GM23248 (cell line): ENCODE measurements at places on chromosomes 3 and 15.

DNA sequence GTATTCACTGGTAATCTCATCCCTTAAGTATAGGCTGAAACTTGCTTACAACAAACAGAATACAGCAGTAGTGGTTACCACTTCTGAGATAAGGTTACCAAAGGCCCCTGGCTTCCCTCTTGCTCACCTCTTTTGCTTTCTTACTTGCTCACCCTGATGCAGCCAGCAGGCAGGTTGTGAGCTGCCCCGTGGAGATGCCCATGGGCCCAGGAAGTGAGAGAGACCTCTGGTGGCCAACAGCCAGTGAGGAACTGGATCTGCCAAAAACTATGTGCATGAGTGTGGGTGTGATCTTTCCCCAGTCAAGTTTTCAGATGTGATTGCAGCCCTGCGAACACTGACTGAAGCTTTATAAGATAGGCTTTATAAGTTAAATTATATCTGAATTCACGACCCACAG, 48.7 kb downstream of the NMNAT3 start:
- peak; percentile 5 for DNase-seq

GRCh38 chr15:78140292-78140691, 8.9 kb upstream of the IDH3A start:
- DNase-seq = no peak

DNA sequence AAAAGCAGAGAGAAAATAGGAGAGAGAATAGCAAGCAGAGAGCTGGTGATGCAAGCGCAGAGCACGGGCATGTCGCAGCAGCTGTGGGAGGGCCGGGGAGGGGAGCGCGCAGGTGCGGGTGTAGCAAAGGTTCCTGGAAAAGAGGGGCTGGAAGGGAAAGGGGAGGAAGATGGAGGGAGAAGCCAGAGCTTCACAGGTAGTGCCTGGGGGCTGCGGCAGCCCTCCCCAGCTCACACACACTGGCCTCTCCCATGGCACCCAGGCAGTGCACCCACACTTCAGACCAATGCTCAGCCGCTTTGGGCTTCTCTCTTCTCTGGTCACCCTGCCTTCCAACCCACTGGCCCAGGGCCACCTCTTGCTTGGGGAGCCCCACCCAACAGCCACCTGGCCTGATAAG, 72.1 kb downstream of the ADAMTS7 start:
- no peak for DNase-seq

DNA sequence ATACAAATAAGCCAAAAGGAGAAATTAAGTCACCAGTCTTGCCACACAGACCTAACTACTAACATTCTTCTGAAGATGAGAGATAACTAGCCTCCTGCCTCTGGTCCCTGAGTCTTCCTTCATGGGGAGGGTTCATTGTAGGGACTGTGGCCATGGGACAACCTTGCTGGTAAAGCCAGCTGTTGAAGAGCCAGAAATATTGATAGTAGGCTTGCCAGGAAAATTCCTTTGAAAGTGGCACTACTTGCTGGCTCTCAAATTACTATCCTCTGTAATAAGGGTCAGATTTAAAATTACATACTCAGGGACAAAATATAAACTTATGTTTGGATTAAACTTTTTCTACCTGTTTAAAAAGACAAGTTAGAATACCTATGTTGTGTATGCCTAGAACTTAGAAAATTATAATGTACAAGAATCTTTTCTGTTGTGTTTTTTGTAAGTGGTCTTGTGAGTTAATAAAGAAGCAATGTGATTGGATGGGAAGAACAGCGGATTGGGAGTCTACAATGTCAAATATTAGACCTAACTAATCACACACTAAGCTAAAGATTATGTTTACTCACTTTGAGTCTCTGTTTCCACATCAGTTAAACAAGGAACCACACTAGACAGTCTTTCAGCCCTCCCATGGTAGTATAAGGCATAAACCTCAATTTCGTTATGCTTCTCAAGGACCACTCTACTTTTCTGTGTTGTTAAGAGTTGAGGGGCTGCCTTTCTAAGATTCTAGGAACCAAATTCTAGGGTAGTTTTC, 60.0 kb upstream of the TRIM71 start:
- no peak for DNase-seq

- DNase-seq = no peak
Measured at GRCh38 chr3:124336067-124336656, 344.2 kb upstream of the ROPN1 start.

DNA sequence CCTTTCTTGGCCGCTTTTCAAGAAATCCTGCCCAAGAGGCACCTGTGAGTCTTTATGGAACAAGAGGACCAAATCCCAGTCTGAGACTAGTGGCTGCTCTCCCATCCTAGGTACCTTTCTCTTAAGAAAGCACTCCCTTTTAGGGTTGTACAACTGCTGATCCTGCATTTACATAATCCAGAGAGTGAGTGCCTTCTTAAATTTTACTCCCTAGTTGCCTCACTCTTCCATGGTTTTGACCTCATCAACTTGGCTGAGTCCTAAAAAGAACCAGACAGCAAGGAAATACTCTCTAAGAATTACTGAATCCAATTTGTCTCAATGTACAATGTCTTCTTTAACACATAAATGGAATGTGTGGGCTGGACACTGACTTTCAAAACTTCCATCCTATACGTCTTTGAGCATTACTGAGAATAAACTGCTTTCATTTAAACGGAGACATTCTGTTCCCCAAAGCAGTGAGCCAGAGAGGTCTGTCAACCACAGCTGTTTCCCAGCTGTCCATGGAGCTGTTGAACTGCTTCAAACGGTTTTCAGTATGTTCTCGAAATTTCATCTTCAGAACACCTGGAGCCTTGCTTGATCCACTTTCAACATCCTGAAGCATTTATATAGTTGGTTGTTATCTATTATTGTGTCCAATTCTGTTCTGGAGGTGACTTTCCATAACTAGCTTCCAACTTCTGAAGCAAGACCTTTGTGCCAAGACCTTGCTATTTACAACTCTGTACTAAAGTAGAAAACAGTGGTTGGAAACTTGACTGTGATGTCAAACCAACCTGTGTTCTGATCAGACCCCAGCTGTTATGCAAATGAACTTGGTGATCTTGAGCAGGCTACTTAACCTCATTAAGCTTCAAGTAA, 179.1 kb downstream of the SLC9A9 start:
- DNase-seq = no peak

DNA sequence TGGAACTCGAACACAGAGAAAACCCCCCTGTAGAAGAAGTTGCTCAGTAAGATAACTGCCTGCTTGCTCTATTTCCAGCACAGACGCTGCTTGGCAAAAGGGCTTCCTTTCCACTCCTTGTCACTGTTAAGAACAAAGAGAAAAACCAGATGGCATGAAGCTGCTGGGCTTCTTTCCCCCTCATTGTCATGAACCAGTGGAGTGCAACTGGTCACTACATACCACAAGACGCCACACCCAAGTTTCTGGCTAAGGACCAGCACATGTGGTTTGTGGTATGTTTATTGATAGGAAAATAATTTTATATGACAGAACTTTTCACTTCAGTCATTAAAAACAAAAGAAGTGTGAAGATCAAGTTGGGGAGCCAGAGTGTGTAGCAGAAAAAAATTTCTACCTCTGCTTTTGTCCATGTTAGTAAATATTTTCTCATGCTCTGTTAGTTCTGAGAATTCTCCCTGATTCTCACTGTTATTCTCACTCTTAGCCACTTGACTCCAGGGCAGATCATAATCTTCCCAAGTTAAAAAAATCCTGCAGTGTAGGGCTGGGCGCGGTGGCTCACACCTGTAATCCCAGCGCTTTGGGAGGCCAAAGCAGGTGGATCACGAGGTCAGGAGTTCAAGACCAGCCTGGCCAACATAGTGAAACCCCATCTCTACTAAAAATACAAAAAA, 37.9 kb downstream of the CLK3 start:
- DNase-seq = peak; percentile 79

DNA sequence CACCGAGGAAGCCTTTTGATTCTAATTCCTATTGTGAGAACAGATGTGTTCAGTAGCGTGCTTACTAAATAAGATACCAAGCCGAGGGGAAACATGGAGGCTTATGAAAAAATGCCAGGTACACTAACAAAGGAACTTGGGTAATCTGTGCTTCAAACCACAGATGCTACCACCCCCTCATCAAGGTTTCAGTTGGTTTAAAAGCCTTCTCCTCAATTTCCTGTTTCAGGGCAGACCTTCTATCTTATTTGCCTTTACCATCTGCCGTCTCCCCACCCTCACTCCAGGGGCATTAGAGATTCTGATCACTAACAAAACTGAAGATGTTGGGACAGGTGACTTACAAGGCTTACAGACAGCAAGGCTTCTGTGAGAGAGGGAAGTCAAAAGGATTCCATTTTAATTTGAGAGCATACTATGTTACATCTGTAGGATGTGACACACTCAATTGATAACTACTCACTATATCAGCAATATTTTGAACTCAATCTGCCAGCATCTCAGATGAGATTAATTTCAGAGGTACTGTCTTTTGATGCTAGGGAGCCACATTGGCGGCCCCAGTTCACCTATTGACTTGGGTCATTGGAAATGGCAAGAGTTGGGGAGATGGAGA, 60.6 kb upstream of the PLCL2 start:
- DNase-seq = no peak

DNA sequence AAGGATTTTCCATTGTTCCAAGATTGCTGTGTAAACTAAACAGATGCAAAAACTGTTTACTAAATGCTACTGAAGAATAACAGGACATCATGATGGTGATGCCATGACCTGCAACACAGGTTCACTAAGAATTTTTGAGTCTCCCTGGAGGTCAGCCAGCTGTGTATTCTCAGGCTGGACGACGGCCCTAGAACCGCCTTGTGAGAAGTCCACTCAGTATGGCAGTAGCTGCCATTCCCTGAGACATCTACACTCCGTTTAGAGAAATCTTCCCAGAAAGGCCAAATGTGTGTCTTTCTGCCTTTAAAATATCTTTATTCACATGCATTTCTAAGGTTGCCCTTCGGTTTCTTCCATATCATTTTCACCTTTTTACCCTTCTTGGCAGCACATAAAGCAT, 63.3 kb downstream of the MYO1E start:
- DNase-seq = no peak

DNA sequence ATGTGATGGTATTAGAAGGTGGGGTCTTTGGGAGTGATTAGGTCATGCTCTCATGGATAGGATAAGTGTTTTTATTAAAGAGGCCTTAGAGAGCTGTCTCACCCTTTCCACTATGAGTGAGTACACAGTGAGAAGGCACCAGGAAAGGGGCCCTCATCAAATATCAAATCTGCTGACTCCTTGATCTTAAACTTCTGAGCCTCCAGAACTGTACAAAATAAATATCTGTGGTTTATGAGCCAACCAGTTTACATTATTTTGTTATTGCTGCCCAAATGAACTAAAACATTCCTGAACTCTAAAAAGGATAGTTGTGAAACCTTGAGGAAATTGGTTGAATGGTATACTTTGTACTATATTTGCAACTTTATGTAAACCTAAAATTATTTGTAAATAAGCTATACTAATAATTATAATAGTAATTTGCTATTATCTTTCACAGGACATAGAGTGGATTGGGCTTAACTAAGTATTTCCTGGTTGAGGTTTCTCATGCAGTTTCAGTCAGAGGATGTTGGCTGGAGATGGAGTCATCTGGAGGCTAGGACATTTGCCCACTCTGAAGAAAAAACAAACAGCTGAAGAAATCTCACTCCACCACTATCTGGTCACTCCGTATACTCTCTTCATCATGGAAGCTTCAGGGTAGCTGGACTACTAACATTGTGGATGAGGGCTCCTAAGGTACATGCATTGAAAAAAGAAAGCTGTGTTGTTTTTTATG, 1068.6 kb upstream of the CADM2 start:
- DNase-seq = no peak

- DNase-seq = peak; percentile 93
Measured at GRCh38 chr3:112640276-112640929, 540 bp downstream of the CCDC80 start.

DNA sequence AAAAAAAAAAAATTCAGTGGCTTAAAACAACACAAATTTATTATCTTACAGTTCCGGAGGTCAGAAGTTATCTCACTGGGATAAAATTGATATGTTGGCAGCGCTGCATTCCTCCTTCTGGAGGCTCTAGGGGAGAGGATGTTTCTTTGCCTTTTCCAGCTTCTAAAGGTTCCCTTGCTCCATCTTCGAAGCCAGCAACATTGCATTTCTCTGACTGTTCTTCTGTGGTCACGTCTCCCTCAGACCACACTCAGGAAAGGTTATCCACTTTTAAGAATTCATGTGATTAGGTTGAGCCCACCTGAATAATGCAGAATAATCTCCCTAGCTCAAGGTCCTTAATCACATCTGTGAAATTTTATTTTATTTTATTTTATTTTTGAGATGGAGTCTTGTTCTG, 23.4 kb upstream of the ACAP2 start:
- DNase-seq = no peak

- no peak for DNase-seq
Measured at GRCh38 chr15:89775815-89776214, 317 bp upstream of the MESP2 start.

- DNase-seq = peak; percentile 53
Measured at GRCh38 chr3:141050576-141051442, at the start of gene SPSB4. SPSB4 (plus strand) TSS chr3:141051347; CDS start chr3:141066105, 14,758 bp downstream.

GRCh38 chr3:105662306-105662705, 206.5 kb downstream of the CBLB start:
- DNase-seq = peak; percentile 27

DNA sequence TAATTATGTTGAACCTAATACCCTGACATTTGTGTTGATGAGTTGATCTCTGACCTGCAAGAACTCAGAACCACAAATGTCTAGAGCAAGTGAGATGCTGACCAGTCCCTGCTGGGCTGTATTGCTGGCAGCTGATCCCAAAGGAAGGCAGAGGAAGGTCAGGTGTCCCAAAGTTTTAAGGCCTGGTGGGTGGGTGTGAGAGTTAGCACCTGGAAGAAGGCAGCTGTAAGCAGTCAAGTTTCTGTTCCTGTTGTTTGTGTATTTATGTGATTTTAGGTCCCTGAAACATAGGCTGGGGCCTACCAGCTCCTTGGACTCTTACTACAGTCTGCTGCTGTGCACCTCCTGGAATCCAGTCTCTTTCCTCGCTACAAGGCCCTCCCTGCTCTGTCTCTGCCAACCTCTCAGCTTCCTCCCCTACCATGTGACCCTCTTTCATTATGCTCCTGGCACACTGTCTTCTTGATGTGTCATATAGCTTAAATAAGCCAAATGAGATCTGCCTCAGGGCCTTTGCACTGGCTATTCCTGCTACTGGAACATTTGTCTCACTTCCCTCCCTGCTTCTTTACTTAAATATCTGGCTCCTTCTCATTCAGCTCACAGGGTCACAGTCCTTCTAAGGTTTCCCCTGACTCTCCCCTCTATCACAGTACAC, 31.0 kb upstream of the ATOSA start:
- DNase-seq = no peak

GRCh38 chr15:74628949-74629348, 13.3 kb downstream of the CLK3 start:
- DNase-seq = no peak

GRCh38 chr3:150786791-150787190, 23.8 kb upstream of the SIAH2 start:
- DNase-seq = peak; percentile 45

GRCh38 chr3:141769221-141769894, 6.2 kb downstream of the GRK7 start:
- peak; percentile 28 for DNase-seq

GRCh38 chr15:87777054-87777561, 479.4 kb downstream of the NTRK3 start:
- DNase-seq = peak; percentile 89

GRCh38 chr15:91852741-91853510, 582 bp upstream of the SLCO3A1 start:
- peak; percentile 86 for DNase-seq
